ENCODE measurements at places on chromosomes 1 and 21.

- no peak for DNase-seq
These were observed 227.8 kb downstream of the NRIP1 start for GRCh38 chr21:14836950-14837349.

DNA sequence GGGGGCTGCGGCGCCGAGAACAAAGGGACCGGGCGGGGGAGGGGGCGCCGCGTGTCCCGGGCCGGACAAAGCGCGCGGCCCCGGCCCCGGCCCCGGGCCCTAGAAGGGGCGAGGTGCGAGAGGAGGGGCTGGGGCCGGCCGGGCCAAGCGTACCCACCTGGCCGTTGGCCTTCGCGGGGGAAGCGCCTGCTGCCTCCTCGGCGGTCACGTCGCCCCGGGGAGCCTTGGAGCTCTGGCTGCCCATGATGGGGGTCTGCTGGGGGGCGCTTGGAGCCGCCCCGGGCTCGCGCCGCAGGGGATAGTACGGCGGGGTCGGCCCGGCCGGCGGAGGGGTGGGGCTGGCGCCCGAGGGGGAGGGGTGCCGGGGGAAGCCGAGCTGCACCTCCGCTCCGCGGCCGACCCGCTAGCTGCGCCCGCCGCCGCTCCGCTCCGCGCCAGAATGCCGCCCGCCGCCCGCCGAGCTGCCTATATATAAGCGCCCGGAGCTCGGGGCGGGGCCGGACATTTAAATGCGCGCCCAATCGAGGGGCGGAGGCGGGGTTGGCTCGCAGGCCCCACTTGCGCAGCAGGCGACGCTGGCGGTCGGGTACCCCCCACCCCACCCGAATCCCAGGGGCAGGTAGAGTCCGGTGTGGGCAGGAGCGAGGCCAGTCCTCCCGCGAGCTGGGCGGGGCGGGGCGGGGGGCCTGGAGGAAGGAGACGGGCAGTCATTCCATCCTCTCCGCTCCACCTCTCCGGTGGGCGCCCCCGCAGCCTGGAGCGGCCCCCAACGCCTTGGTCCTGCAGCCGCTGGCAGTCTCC, at the start of gene MARCKSL1:
TSS of gene MARCKSL1 (minus strand) at position 444 of the 801 bp plus-strand sequence. CDS start at position 244, 200 bp downstream.
- DNase-seq = peak; percentile 95

DNA sequence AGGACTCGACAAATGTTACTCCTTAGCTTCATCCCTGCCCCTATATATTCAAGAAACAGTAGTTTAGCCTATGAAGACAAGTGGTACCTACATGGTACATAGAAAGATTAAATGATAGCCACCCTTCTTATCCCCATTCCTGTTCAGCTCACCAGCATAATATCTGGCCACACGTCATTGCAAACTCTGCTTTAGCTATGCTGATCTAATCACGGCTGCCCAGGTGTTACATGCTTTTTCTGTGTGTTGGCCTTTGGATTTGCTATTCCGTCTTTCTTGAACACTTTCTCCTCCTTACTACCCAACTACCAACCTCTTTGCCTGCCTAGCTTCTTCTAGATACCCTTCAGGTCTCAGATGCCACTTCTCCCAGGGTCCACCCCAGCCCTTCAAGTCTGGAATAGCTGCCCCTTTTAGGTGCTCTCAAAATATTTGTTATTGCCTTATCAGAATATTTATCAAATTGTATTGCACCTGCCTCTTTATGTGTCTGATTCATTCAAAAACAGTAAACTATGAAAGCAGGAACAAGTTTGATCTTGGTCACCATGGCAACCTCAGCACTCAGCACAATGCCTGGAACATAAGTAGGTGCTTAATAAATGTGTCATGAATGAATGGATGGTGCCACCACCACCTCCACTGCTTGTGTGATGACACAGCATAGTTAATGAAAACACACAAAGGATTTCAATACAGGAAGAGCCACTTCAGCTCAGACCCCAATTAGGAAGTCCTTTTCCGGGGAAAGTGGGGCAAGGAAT, 11.4 kb upstream of the DNASE2B start:
- no peak for DNase-seq

DNA sequence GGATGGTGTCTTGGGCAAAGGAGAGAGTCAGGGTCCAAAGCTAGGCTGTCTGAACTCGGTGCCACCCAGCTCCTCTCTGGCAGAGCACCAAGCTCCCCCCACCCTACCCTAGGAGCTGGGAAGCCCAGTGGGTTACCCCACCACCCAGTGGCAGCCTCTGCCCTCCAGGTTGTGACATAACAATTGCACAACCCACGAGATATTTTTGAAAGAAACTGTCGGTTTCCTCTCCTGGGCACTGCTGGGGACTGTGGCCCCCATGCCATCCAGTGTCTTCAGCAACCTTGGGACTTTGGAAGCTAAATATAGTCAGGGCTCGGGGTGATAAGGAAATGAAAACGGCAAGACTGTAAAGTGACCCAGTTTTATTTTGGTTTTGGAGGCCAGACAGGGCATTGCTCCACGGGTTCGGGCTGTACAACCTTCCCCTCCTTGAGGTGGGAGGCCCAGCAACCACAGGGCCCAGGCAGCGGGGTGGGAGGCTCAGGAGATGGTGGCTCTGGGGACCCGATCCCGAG, 1.4 kb downstream of the CITED4 start:
- DNase-seq = no peak

DNA sequence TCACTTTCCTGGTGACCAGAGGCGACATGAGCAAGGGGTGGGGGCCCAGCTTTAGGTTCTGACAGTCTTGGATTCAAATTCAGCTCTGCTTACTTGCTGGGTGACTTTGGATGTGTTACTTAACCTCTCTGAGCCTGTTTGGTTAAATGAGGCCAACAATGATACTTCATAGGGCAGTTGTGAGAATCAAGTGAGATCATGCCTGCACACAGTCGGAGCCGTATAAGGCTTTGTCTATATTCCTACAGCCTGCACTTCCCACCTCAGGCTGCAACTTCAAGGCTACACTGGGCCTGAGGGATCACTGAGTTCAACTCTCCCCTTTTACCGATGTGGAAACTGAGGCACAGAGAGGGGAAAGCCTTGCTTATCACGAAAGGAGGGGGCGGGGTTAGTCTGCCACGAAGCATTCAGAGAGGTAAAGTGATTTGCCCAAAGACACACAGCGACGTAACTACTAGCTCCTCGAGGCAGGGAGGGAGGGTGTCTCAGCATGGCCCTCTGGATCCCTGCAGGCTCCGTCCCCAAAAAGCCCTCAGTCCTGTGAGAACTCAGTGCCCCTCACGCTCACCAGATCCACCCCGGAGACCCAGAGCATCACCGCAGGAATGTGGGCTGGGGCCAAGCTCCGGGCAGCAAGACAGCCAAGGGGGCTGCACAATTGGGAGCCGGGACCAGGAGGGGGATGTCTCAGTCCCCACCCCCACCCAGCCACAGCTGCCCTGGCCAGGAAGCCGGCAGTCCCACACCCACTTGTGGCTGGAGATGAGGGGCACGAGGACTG, 25.0 kb downstream of the SDC3 start:
- no peak for DNase-seq

DNA sequence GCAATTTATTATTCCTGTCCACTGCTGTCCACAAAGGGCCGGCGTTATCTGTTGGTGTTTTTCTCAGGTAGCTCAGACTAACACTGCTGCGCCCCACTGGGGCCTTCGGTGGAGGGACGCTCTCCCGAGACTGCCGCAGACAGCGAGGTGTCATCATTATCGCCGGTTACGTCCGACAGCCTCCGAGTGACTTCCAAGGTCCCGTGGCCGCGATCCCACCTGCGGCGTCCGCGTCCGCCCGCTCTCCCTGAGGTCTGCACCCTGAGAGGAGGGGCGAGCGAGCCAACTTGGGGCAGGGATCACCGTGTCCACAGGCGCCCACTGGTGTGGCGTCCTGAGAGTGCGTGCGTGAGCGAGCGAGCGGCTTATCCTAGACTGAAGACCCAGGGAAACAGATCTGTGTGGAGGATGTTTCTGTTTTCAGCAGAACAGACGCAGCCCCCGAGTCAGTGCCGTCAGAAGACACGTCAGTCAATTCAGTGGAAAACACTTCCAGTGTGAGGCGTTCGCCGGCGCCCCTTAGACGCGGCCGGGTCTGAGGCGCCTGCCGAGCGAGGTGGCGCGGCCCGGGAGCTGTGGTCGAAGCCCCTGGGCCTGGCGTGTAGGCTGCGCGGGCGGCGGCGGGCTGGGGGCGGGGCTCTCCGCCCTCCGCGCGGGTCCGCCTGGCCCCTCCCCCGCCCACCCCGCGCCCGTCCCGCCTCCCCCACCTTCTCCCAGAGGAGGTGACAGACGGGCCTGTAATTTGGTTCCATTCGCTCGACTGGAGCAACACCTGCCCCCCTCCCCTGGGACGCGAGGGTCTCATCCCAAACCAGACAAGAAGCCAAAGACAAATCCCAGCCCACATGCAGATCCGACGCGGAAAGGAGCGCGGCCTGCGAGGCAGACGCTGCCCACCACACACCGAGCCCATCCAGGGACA, 12.6 kb downstream of the NHLH2 start:
- peak; percentile 86 for DNase-seq

GRCh38 chr1:165898837-165899236, 71.4 kb downstream of the UCK2 start:
- peak; percentile 93 for DNase-seq

GRCh38 chr1:182080955-182081582, 19.6 kb upstream of the ZNF648 start:
- DNase-seq = no peak

DNA sequence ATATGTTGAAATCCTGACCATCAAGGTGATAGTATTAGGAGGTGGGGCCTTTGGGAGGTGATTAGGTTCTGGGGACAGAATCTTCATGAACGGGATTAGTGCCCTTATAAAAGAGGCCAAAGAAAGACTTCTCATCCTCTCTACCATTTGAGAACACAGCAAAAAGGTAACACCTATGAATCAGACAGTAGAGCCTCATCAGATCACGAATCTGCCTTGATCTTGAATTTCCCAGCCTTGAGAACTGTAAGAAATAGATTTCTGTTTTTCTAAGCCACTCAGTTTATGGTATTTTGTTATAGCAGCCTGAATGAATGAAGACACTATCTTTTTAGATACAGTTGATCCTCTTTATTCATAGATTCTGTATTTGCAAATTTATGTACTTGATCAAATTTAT, 206.9 kb upstream of the EDN2 start:
- DNase-seq = no peak

- DNase-seq = no peak
These were observed 55.8 kb upstream of the MTF2 start for GRCh38 chr1:93023281-93023680.

DNA sequence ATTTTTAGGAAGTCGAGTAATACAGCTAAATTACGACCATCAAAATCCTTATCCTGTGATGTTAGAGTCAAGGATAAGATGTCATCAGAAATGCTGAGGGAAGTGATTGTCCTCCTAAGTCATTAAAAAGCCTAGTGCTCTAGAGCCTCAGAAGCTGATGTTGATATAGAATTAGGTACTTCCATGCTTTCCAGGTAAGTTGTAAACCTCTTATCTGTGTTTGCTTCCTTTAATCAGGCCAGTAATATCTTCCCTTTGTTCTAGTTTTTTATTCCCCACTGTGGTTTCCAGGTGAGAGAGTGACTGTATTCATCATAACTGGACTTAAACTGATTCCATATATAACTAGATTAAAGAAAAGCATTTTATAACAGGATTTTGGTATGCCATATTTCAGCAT, 44.4 kb downstream of the SMG7 start:
- DNase-seq = no peak

DNA sequence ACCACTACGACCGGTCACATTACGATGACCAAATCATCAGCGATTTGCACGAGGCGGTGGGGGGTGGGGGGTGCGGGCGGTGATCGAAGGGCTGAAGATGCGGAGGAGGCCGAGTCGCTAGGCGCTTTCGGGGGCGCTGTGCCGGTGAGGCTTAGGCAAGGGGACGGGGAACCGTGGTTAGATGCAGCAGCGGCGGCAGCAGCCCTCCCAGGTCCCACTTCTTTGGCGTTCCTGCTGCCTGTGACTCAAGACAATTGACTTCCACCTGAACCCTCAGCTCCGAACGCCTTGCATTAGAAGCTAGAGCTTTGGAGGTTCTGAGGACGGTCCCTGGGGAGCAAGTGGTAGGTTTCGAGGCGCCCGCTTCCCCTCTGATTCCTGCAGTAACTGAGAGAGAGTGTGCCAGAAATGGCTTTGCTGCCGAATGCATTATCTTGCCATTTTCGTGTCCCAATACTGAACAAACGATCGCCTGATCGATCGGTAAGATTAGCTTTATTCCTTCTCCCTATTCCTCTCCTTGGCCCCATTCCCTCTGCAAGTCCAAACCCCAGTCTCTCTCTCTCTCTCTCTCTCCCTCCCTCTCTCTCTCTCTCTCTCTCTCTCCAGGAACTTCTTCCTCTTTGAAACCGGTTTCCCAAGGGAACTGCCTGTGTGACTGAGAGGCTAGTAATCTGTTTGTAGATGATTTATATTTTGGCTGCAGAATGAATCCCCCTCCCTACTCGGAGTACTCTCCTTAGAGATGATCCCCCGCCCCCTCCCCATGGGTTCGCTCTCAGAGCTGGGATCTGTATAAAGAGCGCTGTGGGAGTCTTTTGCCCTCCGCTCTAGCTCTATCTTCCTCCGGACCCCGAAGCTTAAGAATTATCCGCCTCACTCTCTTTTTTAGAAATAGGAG, 735 bp upstream of the BRINP3 start:
- DNase-seq = peak; percentile 66

GRCh38 chr1:24898152-24898908, 31.7 kb downstream of the RUNX3 start:
- DNase-seq = peak; percentile 84

- DNase-seq = peak; percentile 39
These were observed 40.2 kb downstream of the DHCR24 start for GRCh38 chr1:54846716-54847284.
